ENCODE measurements at places on chromosomes 7 and 10.

DNA sequence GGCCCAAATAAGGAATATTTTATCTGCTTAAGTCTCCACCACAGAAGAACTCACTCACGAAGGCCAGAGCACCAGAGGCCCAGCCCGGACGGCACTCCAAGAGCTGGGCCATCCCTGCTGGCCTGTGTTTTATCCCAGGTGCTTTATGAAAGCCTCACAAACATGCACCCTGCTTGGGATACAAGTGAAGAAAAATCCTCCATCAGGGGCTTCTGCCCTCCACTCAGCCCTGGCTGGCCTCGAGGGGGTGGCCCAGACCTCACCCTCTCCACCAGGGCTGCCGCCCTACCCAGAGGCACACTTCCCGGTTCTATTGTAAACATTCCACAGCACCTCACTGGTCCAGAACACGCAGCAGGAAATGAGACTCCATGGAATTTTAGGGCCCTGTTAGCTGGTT, 19.8 kb upstream of the DNAAF5 start:
- no peak for DNase-seq

GRCh38 chr10:122352817-122353525, 21.5 kb upstream of the PLEKHA1 start:
- no peak for DNase-seq

DNA sequence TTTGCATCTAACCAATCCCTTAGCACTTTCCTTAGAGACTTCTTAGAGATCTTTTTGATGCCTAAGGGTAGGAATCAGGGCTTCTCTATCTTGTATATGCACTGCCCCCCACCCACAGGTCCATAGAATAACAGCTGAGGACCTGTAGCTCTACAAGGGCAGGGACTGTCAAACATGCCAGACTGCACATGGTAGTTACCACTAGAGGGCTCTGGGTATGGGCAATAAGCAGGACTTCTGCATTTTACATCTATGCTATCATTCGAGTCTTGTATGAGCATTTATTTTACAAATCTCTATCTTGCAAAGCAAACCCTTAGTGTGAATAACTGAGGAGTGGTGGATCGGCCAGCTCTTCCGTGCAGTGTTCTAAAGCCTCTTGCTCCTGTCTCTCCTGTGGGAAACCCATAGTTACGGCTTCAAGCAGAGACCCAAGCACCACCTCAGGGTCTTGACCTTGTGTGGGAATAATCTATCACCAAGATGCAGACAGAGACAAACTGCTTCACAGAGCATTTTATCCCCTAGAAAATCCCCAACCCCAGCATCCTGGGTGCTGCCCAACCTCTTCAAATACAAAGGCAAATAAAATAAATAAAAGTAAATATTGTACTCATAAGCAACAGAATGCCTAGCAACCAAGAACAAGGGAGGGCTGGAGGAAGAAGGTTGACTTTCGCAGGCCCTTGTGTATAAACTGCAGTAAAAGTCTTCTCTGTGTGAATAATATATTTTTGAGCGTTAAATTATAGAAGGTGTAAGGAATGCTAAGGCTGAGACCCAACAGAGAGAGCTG, 219.3 kb downstream of the WDR11 start:
- peak; percentile 26 for DNase-seq

DNA sequence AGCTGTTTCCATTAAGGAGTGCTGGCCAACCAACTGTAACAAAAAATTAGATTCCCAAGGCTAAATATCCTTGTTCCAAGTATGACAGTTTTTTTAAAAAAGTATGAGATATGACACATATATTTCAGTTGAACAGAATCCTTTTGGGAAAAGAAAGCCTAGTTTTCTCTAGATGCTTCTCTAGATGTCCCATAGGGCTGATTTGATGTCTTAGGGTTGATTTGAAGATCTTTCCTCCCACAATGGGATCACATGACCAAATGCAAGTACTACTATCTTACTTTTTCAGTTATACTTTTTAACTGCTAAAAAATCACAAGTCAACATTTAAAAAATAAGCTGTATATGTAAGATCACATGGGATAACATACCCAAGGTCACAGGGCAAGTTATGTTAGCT, 3.7 kb downstream of the NAMPT start:
- DNase-seq, result no peak

DNA sequence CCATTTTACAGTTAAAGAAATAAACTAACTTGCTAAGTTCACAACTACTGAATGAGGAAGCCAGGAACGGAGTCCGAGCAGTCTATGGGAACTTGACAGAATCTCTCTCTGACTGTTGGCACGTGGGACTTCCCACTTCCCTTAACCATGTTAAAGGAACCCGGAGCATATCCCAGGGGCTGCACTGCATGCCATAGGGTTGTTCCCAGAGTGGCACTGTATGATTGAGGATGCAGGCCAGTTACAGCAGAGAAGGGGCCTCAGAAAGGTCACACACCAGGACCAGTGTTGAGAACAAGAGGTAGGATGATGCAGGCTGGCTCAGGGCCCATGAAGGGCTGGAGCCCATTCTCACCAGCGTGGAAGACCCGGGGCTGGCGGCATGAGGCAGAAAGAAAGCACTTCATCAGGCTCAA, 201.8 kb downstream of the NSUN6 start:
- no peak for DNase-seq

GRCh38 chr7:84022684-84023308, 171.8 kb downstream of the SEMA3A start:
- DNase-seq, result peak; percentile 65

- DNase-seq, result no peak
Observed at GRCh38 chr7:127377425-127377824, 15.1 kb downstream of the ZNF800 start.

- no peak for DNase-seq
Observed at GRCh38 chr10:4383651-4384098, 442.3 kb upstream of the AKR1E2 start.

- no peak for DNase-seq
Observed at GRCh38 chr7:17946591-17946990, 6.3 kb upstream of the SNX13 start.

DNA sequence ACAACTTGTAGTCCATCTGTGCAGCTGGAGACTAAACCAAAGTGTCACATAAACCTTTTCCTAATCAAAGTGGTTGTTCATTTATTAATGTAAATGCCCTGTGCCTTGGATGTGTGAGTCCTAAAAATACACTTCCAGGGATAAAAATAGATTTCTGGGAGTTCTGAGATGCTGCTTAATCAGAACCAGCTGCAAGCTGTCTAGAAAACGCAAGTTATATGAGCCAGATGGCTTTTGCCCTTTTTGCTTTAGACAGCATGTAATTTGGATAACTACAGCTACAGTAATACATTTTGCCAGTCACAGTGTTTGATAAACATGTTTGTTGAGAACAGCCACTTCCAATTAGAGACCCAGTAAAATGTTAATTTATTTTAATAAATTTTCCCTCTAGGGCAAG, 185.1 kb upstream of the PRPS1L1 start:
- DNase-seq, result no peak

DNA sequence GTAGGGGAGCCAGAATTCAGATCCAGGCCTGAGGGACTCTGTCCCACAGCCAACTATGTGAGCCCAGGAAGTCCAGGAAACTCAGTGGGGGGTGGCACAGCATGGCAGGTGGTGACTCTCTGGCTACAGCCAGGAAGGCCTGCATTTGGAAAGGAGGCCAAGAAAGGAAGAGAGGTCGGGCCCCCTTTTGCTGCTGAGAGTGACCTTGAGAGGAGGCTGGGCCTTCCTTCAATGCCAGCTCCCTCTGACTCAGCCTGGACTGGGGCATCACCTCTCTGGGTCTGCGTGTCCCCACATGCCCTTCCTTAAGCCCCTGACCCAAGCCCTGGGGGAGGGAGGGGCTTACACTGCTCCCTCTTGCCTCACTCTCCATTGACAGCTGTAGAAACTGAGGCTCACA, 6.4 kb upstream of the MYL10 start:
- no peak for DNase-seq

DNA sequence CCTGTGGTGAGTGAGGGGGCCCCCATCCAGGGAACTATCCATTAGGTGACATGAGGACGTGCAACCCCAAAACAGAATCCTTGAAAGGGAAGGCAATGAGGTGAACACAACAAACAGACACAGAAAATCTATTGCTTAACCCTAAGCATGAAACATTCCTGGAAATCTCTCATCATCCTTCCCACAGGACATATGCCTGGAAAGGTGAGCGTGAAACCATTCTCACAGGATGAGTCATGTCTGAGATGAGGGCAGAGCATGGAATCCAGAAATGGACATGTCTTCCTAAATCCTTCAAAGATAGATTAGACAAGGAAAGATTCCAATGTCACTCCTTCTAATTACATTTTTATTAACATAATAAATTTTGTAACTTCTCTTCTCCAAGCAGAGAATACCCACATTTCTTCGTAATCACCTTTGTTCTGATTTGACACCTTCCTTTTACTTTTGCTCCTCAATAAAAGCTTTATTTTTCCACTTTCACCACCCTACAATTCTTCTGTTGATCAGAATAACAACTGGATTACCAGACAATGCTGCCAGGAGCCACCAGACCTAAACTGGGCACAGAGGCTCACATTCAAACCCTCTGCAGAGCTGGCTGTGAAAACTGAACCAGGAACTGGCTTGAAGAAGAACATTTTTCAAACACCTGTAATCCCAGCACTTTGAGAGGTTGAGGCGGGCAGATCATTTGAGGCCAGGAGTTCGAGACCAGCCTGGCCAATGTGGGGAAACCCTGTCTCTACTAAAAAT, 67.2 kb downstream of the COBL start:
- no peak for DNase-seq

- DNase-seq, result no peak
Observed at GRCh38 chr7:129308047-129308446, 83.2 kb downstream of the AHCYL2 start.

DNA sequence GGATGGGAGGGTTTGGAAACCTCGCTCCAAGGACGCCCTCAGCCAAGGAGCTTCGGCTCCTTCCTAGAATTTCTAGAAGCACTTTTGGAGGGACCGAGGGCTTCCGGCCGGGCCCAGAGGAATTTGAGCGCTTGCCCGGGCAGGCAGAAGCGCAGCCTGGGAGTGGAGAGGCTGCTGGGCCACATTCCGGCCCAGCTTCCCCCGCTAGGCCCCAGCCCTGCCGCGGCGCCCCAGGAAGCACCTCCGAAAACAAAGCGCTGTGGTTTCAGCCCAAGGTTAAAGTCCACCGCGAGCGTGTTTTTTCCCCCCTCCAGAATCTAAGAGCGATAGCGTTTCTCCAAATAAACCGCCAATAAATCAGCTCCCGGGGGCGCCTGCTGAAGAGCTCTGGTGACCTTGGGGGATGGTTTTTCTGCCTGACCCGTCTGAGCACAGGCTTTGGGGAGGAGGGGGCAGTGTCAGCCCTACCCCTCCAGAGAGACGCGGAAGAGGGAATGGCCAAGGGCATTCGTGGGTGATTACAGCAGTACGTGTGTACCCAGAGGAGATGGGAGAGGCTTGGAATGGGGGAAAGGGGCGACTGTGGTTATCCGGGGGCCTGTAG, 5.7 kb upstream of the TNRC18 start:
- peak; percentile 38 for DNase-seq

DNA sequence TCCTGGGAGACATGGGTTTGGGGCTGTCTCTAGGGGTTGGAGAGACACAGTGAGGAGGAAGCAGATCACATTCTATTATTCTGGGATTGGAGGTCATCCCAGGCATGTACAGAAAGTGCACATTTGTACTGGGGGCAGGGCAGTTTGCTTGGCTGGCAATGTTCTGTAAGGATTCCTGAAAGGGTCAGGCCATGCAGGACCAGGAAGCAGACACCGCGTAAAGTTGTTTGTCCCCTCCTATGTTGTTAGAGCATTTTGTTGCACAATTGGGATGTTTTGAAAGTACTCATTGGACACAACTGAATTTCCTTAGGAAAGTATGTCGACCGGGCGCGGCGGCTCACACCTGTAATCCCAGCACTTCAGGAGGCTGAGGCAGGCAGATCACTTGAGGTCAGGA, 12.5 kb downstream of the LYZL2 start:
- DNase-seq, result no peak

DNA sequence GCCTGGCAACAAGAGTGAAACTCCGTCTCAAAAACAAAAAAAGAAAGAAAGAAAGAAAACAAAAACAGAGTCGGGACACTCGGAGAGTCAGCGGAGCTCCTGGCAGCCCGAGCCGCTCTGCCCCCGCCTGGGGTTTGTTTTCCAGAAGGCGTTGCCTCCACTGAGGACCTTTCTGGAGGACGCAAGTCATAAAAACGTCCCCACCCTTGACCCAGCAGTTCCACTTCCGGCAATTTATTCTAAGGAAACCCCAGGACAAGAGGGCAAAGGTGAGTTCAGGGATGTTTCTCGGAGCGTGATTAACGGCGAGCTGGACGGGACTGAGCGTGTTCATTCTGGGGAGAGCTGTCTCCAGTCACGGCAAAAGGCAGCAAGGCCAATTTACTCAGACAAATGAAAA, 27.0 kb upstream of the SUN1 start:
- DNase-seq, result no peak

DNA sequence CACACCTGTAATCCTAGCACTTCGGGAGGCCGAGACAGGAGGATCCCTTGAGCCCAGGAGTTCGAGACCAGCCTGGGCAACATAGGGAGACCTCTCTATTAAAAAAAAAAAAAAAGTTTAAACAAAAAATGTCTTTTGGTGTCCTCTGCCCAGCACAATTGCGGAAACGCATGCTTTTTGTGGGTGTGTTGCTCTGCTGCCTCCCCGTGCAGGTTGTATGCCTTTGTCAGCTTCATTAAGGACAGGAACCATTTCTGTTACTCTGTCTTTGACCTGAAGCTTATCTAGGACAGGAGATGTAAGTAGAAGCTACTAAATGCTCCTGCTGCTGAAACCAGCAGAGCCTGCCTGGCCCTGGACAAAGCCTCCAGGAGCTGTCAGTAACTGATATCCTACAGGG, 21.3 kb upstream of the ANKRD2 start:
- DNase-seq, result no peak

DNA sequence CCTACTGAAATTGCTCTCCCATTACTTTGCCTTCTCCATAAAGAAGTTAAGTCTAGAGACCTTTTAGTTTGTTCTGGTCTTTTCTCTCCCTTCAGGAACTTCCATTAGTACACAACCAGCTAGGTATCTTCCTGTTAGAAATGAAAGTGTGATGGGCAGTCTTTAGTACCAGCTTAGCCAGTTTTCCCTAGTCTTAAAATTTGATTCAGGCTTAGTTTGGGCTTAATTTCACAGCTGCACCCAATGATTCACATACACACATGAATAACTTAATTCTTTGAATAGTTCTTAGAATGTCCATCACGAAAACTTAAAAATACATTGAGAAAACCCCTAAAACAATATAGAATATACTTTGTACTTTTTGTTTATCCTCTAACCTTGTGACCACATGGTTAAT, 2.4 kb upstream of the PPP1R9A start:
- DNase-seq, result no peak

- no peak for DNase-seq
Observed at GRCh38 chr10:127587668-127588365, 38.7 kb downstream of the NPS start.

GRCh38 chr7:5630670-5631069, 150.8 kb downstream of the RNF216 start:
- no peak for DNase-seq

- no peak for DNase-seq
Observed at GRCh38 chr7:89966067-89966664, 188.1 kb upstream of the STEAP1 start.

DNA sequence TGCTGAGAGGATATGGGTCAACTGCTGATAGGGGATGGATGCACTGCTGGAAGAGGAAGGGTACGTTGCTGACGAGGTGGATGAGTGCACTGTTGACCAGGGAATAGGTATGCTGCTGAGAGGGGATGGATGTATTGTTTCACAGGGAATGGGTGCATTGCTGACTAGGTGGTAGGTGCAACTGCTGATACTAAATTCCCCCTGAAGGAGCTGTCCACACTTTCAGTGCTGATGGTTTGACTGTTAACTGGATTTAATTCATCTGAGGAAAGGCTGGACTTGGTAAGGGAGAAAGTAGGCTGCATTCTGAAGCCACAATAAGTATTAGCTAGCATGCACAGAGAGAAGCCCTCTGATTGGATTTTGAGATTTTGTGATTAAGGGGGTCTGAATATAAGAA, 1196.8 kb upstream of the PHF14 start:
- no peak for DNase-seq
